ENCODE measurements at places on chromosomes 2 and 18. TPM values are rescaled to one million over a fixed set of nuclear protein-coding genes. Genes with fewer than 3 reads are reported as not detected.

GRCh38 chr18:36629138-36629530 lies 199.7 kb downstream of the TPGS2 start:
- no peak overlapping the region for H3K27ac ChIP-seq
- peaks cover 7% of the 10 kb centered on the region for H3K27me3 ChIP-seq
- H3K36me3 ChIP-seq: no peaks in the 10 kb centered on the region
- no peak overlapping the region for H3K4me3 ChIP-seq
- DNase-seq: no peak

The AQP12A gene
- not detected for total RNA-seq

- DNase-seq: peak; percentile 77
- H3K27me3 ChIP-seq: no peaks in the 10 kb centered on the region
- no peak overlapping the region for H3K27ac ChIP-seq
- H3K4me1 ChIP-seq: peaks cover 2% of the 10 kb centered on the region
- H3K36me3 ChIP-seq: no peaks in the 10 kb centered on the region
Observed at GRCh38 chr2:219475697-219476651, 22.7 kb upstream of the GMPPA start.

GRCh38 chr2:172447811-172448493 lies 20.6 kb downstream of the ITGA6 start:
- H3K27me3 ChIP-seq: peaks cover 2% of the 10 kb centered on the region
- H3K36me3 ChIP-seq: peaks cover 2% of the 10 kb centered on the region
- H3K4me3 ChIP-seq: no peak overlapping the region
- no peak for DNase-seq
- no peak overlapping the region for H3K27ac ChIP-seq

GRCh38 chr2:233482616-233483015 lies 84.0 kb downstream of the USP40 start:
- H3K36me3 ChIP-seq: no peaks in the 10 kb centered on the region
- H3K4me1 ChIP-seq: no peaks in the 10 kb centered on the region
- no peaks in the 10 kb centered on the region for H3K27me3 ChIP-seq
- no peak for DNase-seq

GRCh38 chr2:44084850-44085249 lies 83.8 kb upstream of the PPM1B start:
- no peak overlapping the region for H3K27ac ChIP-seq
- no peaks in the 10 kb centered on the region for H3K27me3 ChIP-seq
- no peaks in the 10 kb centered on the region for H3K36me3 ChIP-seq
- H3K4me1 ChIP-seq: peaks cover 14% of the 10 kb centered on the region

GRCh38 chr18:67735506-67735905 lies 219.0 kb upstream of the DSEL start:
- no peaks in the 10 kb centered on the region for H3K27me3 ChIP-seq
- H3K4me1 ChIP-seq: no peaks in the 10 kb centered on the region
- H3K4me3 ChIP-seq: no peak overlapping the region
- DNase-seq: no peak
- no peaks in the 10 kb centered on the region for H3K36me3 ChIP-seq
- H3K27ac ChIP-seq: no peak overlapping the region

DNA sequence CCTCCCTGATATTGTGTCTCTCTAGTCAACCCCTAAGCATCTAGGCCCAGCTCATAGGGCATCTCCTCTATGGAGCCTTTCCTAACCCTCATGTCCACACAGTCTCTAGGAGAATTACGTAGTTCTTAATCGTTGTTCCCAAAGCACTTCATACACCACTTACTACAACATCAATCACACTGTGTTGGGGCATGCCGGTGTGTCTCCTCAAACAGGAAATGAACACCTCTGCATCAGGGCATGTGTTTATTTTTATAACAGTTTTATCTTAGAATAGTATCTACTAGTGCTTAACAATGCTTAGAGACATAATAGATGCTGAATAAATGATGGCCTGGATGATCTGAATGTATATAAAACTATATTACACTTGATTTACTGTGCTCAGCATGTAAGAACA lies 19.7 kb downstream of the CYP1B1 start:
- no peak overlapping the region for H3K4me3 ChIP-seq
- H3K27ac ChIP-seq: no peak overlapping the region
- no peaks in the 10 kb centered on the region for H3K36me3 ChIP-seq
- no peak for DNase-seq

DNA sequence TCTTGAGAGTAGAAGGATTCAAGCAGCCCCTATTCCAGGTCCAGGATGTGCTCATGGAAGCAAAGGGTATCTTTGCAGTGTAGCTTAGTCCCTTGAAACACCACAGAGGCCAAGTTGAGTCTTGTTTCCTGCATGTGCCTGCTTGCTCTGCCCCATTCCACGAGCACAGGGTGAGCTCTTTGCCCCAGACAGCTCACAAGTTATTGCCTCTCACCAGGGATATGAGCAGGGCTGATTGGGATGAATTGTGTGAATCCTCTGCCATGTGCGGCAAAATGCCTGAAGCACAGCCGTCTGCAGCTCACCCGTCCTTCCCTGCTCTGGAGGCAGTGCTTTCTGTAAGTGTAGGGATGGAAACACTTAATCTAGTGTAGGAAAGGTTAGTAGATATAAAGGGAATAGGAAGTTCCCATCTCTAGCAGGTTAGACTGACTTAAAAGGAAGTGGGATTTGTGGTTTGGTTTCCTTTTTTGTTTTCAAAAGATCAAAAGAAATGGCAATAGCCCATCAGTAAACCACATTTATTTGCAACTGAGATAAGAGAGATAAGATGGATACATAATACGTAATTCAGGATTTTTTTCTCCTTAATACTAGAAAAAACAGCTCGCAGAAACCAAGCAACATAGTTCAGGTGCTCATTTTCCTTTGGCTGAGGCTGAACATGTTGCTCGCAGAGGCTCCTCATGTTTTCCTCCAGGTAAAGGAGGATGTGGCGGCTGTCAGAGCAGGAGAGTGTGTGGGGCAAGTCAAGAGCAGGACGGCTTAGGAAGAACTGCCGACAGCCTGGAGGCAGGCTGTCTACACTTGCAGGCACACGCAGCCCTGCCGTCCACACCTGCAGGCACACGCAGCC lies 41.4 kb downstream of the TMEM182 start:
- peak; percentile 34 for DNase-seq
- peaks cover 3% of the 10 kb centered on the region for H3K27me3 ChIP-seq
- peaks cover 43% of the 10 kb centered on the region for H3K36me3 ChIP-seq
- peaks cover 14% of the 10 kb centered on the region for H3K4me1 ChIP-seq
- no peak overlapping the region for H3K27ac ChIP-seq

DNA sequence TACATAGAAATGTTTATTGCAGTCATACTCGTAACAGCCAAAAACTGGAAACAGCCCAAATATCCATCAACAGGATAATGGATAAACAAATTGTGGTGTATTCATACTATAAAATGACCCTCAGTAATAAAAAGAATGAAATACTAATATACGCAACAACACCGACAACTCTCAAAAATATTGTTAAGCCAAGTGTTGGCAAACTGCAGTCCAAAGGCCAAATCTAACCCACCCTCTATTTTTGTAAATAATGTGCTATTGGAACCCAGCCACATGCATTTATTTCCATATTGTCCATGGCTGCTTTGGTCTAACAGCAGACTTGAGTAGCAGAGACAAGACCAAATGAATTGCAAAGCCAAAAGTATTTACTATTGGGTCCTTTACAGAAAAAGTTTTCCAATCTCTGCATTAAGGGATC lies 151.0 kb downstream of the MREG start:
- H3K36me3 ChIP-seq: no peaks in the 10 kb centered on the region
- H3K4me3 ChIP-seq: no peak overlapping the region
- no peak overlapping the region for H3K27ac ChIP-seq
- peaks cover 16% of the 10 kb centered on the region for H3K27me3 ChIP-seq
- DNase-seq: no peak

The CREG2 gene
- total RNA-seq: not detected

DNA sequence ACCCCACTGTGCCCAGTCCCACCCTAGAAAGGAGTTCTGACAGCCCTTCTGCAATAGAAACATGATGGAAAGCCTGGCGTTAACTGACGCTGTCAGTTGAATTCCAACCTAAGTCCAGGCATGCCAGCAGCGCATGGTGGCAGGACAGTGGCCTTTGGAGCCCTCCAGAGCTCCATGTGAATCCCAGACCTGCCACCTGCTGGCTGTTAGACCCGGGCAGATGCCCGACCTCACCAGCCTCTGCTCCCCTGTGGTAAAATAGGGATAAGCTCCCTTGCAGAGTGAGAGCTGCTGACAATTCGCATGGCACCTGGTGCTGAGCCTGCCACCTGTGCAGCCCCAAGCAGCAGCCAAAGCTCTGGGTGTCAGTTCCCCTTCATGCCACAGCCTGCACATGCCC lies 138.6 kb downstream of the LOXHD1 start:
- no peak overlapping the region for H3K27ac ChIP-seq
- H3K36me3 ChIP-seq: no peaks in the 10 kb centered on the region
- no peak for DNase-seq
- no peak overlapping the region for H3K4me3 ChIP-seq
- no peaks in the 10 kb centered on the region for H3K4me1 ChIP-seq
- no peaks in the 10 kb centered on the region for H3K27me3 ChIP-seq
